ENCODE measurements at places on chromosomes 3 and 15. TPM values are rescaled to one million over a fixed set of nuclear protein-coding genes. Genes with fewer than 3 reads are reported as not detected.
A peak's percentile ranks its signal among the peaks of the same experiment; 100 is the strongest.

The CACNA1D gene
- total RNA-seq = 0.81 TPM

The CCR5 gene
- total RNA-seq = under 0.01 TPM

The RAD18 gene
- total RNA-seq = 10.2 TPM

The DNAJC13 gene
- 19.1 TPM for total RNA-seq

The PRSS50 gene
- under 0.01 TPM for total RNA-seq

The PHLDB2 gene
- 4.8 TPM for total RNA-seq

The CHRNA7 gene
- total RNA-seq = 2.7 TPM

The C3orf62 gene
- total RNA-seq = 3.2 TPM

The MED12L gene
- 47.9 TPM for total RNA-seq

The MYZAP gene
- total RNA-seq = 0.27 TPM

The TMCO5A gene
- not detected for total RNA-seq

The ABHD17C gene
- 1.6 TPM for total RNA-seq

DNA sequence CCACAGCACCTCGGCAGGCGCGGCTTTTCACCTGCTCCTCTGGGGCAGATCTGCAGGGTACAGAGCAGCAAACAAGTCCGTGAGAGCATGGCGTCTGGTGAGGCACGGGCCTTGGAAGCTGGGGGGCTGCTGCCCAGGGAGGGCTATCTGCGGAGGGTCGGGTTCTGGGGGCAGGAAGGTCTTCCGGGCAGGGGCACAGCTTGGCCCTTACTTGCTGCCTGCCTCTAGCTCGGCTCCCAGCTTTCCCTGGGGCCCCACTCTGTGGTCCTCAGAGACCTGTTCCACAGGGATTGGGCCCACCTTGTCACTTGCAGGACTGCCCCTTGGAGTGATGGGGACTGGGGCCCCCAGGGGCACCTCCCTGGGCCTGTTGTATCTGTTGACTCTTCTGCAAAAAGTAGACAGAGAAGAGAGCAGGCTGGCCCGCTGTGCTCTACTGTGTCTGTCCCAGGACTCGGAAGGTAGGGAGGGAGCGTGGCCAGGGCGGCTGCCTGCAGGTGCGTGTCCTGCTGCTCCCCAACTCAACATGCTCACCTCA lies 84.1 kb downstream of the TBC1D2B start:
- DNase-seq = no peak

- no peak for DNase-seq
Observed at GRCh38 chr3:127264794-127265514, 22.9 kb downstream of the PRR20G start.

GRCh38 chr15:80948651-80949292 lies 40.8 kb downstream of the MESD start:
- DNase-seq = no peak

DNA sequence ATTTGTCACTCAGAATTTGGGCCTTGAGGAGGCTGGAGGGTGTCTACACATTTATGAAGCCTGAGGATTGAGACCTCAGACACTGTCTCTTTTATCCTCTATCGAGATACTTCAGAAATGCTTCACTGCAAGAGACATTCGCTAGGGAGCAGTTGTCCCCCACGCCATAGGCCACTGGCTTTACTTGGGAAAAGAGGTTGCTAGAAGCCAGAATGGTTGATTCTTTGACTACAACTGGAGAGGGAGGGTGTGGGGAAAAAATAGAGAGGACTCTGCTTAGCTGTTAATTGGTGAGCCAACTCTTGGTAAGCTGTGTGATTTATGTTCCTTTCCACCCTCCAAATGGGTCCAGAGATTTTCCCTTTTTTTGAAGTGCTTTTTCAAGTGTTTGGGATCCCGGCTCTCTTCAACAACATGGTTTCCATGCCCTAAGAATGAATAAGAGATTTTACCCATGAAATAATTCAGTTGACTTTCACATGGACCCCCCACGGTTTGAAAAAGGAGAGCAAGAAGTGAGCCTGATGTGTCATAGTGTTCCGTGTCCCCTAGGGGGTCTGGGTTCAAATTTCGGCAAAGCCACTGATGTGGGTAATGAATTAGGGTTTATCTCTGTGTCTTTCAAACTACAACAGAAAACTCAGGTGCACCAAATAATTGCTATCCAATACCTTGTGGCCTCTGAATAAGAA lies 2.7 kb downstream of the BOC start:
- DNase-seq = no peak

- DNase-seq = no peak
Observed at GRCh38 chr3:100898681-100899080, 94.5 kb downstream of the ABI3BP start.

- peak; percentile 5 for DNase-seq
Observed at GRCh38 chr15:73142802-73143762, 90.8 kb downstream of the NEO1 start.

- no peak for DNase-seq
Observed at GRCh38 chr15:90306560-90306959, 41.1 kb downstream of the NGRN start.

DNA sequence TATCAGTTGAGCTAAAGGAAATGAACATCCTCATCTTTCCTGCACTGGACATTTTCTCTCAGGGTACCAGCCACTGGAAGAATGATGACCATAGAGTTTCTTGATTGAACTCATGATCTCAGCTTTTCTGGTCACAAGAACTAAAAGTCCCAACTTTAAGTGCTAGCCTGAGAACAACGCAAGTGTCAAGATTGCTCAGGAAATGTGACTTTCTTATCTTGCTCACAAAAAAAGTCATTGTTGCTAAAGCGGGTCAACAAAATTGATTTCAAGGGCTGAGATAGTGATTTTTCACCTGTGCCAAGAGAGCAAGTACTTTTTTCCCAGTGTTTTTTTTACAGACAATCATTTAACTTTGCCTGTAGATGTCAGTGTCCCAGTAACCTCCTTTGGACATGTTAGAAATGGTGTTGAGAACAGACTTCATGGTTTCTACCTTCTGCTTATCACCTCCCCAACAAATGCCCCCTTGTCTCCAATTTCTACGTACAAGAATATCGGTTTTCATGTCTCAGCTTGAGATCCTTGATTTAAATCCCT lies 125.9 kb downstream of the SEMA6D start:
- no peak for DNase-seq

GRCh38 chr3:140018556-140018955 lies 83.6 kb downstream of the CLSTN2 start:
- no peak for DNase-seq

DNA sequence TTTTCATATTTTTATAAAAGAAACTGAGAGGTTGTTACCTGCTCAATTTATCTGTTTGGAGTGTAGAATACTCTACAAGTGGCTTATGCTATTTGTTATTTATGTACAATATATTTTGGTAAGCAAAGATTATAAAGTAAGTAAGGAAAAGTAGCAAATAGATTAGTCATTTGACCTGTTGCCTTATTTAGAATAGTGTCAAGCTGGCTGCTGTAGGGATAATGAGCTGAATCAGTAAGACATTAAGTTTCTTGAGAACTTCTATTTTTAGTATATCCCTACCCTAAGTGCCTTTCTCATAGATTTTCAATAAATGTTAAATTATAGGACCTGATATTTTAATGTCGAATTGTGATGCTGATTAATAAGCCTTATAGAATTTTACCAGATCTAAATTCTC lies 37.2 kb downstream of the ECT2 start:
- no peak for DNase-seq

GRCh38 chr3:118207271-118207670 lies 827.4 kb downstream of the IGSF11 start:
- DNase-seq = no peak

GRCh38 chr3:28907616-28908015 lies 373.3 kb upstream of the RBMS3 start:
- no peak for DNase-seq

DNA sequence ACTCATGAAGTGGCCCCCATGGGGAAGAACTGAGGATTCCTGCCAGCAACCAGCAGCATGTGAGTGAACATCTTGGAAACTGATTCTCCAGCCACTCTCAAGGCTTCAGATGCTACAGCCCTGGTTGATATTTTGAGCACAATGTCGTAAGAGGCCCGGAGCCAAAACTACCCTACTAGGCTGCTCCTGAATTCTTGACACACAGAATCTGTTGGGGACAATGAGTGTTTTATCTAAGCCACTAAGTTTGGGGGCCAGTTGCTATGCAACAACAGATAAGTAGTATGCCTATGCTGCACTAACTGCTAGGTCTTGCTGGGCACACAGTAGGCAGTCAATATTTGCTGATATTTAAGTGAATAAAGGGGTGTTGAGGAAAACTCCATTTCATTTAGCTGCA lies 89.9 kb upstream of the CHL1 start:
- no peak for DNase-seq

- peak; percentile 10 for DNase-seq
Observed at GRCh38 chr15:99729920-99730319, 3.3 kb downstream of the LYSMD4 start.

- DNase-seq = no peak
Observed at GRCh38 chr15:35630985-35631384, 85.0 kb upstream of the DPH6 start.

DNA sequence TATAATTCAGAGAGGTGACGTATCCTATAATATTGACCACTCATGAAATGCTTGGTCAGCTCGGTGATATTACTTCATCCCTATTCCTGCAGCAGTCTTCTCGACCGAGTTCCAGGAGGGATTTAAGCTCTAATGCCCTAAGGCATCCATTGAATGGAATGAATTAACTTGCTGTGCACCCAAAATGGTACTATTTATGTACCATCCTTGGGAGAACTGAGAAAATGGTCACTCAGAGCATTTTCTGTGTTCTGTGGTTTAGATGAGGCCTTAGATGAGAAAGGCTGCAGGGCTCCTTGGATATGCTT lies 638 bp downstream of the BLOC1S6 start:
- DNase-seq = no peak

DNA sequence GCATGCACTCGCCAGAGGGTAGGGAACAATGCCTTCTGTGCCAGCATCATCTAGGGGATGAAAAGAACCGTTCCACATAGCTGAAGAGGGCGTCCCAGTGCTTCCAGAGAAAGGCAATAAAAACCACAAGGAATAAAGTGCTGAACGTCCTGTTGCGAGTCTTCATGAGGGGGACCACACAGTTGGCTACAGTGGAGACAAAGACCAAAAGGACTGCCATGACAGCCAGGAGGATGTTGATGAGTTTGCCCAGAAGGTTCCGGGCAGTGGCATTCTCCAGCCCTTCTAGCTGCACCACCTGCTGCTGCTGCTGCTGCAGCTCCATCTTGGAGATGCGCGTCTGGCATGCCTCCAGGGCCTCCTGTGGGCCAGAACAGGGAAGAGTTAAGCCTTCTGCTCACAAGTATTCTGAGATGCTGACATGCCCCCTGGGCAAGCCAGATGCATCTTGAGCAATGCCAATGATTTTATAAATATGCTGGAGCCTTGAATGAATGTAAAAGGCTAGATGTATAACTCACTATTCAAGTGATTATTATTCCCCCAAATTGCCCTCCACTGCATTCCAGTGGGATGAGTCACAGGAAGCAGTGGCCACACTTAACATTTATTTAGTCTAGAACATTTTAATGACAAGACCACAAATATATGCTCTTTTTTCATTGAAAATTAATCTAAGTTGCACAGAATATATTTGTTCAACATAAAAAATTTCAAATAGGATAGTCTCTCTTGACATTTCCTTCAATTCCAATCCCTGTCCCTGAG lies 45.1 kb upstream of the PLXND1 start:
- DNase-seq = no peak

DNA sequence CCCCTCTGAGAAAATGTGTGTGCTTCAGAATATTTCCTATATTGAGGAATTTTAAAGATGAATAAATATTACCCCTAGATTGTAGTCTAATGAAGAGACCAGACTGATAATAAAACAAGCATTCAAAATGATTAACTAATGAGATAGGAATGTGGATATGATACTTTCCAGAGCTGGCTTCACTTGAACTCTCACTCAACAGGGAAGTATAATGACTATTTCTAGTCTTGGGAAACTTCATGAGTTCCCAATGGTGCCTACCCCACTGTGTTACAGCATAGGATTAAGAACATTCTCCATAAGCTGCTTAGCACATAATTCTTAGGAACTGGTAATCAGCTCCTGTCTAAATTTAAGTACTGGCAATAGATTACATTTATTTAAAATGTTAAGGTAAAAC lies 261.5 kb upstream of the ZNF385D start:
- DNase-seq = no peak

DNA sequence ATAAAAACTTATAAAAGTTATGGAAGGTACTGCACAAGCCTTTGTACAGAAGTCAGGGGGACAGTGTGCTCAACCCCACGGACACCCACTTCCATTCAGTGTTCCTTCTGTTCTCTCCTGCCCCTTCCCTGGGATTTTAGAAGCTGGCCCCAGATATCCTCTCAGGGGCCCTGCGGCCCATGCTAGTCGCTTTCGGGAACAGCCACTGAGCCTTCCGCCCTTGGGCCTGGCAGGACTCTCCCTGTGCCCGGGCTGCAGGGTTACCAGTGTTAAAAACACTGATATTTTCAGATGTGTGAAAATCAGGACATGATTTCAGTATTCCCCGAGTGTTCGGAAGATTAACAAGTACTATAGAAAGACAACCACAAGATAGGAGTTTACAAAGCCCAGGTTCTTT lies 22.4 kb downstream of the FAN1 start:
- DNase-seq = no peak
